ENCODE measurements at places on chromosomes 3 and 15.

DNA sequence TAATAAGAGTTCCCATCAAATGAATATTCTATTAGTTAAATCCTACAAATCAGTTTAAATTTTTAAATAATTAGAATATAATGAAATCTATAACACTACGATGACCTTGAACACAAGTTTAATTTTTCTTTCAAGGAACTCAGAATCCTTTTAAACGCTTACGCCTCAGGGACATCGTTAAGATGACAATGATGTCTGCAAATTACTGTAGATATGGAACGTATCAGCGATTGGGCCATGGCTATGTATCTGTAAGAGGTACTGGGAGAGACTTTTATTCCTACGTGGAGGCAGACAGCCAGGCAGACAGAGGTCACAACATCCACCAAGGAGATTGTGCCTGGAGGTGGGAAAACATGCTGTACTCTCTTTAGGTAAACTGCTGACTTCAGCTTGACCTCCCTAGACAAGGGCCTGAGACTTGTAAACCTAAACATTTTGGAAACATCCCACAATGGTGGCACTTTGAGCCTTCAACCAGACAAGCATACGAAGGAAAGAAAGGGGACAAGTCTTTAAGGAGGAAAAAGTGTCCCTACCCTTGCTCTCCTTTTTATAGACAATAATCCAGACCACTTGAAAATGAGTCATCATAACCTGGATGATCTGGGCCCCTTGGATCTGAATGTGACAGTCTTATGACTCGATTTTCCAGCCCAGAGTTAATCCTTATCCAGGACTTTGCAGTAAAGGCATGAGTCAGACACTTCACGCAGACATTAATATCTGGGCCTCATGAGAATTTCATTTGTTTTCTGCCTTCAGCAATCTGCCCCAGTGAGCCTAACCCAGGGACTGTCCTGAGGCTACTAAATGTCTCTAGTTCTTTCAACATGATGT is 6.8 kb upstream of the LDHAL6B start:
- DNase-seq = no peak

DNA sequence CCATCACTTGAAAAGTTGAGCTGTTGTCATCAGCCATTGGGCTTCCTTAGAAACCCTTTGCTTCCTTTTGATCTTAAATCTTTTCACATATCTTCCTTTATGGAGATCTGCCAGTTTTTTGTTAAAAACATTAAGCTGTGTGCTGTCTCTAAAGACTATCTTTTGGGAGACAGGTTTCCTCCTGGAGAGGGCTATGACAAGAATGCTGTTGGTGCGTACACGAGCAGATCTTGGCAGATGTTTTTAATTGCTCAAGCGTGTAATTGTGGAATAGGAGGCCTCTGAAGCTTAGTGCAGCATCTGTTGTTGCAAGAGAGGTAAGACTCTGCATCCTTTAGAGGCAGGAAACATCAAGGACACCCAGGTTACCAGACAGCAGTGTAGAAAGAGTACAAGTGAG is 56.8 kb downstream of the PHLDB2 start:
- no peak for DNase-seq

DNA sequence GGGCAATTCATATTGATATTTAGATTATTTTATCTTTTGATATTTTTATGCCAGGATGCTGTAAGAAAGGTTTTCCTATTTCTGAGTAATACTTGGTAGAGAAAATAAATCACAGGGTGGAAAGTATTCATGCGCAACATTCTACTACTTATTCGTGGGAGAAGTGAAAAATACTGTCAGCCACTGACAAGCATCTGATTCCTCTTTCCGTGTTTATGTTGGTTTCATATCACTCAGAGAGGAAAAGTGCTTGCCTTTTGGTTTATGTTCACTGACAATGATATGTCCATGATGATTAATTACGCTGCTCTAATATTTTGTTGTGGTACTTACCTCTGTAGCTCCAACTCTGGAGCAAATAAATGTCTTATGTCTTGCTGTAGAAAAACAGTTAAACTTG is 429.4 kb downstream of the EDEM1 start:
- DNase-seq = no peak

- peak; percentile 46 for DNase-seq
Observed at GRCh38 chr3:69558912-69559311, 173.0 kb upstream of the FRMD4B start.

DNA sequence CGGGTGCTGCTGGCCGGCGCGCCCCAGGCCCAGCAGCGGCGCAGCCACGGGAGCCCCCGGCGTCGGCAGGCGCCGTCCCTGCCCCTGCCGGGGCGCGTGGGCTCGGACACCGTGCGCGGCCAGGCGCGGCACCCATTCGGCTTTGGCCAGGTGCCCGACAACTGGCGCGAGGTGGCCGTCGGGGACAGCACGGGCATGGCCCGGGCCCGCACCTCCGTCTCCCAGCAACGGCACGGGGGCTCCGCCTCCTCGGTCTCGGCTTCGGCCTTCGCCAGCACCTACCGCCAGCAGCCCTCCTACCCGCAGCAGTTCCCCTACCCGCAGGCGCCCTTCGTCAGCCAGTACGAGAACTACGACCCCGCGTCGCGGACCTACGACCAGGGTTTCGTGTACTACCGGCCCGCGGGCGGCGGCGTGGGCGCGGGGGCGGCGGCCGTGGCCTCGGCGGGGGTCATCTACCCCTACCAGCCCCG is 777 bp downstream of the LOXL1 start:
- peak; percentile 64 for DNase-seq

- DNase-seq = peak; percentile 71
Observed at GRCh38 chr3:44966795-44967278, 9.1 kb downstream of the ZDHHC3 start.

DNA sequence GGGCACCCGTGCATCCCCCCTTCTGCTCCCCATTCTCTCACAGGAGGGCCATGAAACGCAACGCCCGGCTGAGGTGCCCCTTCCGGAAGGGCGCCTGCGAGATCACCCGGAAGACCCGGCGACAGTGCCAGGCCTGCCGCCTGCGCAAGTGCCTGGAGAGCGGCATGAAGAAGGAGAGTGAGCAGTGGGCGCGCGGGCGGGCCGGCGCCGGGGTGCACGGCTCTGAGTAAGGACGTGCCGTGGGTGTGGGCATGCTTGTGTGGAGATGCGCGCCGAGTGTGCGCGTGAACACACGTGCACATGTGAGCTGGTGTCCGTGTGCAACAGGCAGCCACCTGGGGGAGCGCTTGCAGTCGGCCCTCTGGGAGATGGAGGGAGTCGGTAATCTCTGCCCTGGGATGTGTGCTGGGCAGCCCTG is 28.1 kb downstream of the NR1I2 start:
- DNase-seq = no peak

GRCh38 chr3:52483081-52483480 is 12.1 kb upstream of the STAB1 start:
- DNase-seq = no peak

DNA sequence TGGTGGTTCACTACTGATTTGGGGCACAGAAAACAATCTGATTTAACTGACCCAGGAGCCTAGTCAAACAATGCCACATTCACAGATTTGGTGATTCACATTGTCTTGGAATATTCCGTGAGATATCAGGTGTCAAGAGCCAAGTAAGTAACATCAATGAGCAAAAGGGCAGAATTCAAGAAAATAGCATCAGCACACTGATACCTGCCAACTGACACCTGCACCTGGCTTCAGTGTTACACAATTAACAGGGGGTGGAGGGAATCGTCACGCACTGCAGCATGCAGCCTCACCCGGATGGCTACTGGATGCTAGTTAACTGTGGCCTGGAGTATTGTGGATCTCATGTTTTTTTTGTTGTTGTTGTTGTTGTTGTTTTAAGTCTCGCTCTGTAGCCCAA is 17.6 kb downstream of the CCNL1 start:
- DNase-seq = no peak

- DNase-seq = no peak
Observed at GRCh38 chr3:177053107-177053506, 144.2 kb downstream of the TBL1XR1 start.

DNA sequence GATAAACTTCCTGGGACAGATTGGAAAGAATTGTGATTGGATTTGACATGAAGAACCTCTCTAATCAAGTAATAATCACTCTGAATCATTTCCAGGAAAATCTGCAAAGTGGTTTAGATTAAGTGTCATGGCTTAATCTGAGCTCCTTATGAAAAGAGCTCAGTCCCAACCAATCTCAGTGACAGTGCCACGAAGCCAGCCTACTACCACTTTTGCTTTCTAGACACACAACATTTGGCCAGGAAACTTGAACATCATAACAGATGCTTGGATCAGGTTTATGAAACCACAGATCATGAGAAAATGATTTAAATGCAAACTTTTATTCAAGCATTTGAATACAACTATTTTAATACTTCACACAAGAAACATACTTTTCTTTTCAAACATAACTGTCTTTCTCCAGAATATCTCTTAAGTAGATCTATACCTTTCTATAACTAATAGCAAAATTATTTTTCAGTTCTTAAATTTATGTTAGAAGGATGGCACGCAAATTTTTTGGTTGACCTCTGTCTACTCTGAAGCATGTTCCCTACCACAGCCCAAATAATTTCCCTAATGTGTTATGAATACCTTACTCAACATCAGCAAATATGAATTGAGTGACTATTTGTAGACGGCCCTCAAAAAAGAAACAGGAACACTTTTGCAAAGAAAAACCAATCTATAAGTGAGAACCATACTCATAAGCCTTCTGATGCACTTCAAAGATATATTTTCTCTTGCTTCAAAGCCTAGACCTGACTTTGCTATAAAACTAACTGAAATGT is 495.0 kb upstream of the ZNF385D start:
- DNase-seq = no peak

DNA sequence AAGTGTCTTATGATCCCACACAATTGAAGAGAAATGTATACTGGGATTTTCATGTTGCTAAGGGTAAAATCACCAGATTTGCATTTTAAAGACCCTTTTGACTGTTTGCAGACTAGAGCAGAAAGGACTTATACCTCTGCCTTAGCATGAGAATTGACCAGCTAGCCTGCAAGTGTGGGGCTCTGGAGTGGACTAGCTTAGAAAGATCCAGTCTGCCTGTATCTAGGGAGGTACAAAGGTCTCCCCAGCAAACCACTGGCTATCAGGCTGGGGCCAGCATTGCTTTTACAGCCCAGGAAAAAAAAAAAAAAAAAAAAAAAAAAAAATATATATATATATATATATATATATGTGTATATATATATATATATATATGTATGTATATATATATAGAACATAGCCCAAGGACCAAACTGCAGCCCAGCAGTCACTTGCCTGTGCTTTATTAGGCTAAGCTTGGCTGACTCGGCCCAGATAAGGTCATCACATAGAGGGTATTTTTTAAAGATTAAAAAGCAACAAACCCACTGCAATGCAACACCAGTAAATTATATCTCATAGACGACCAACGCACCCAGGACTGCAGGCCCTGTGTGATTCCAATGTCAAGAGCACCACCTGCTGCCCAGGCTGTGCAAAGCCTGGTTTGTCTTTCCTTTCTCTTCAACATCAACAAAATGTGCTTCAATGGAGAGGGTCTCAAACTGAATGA is 63.7 kb downstream of the DCLK3 start:
- DNase-seq = peak; percentile 23

- DNase-seq = no peak
Observed at GRCh38 chr3:177833332-177833731, 636.0 kb upstream of the TBL1XR1 start.

DNA sequence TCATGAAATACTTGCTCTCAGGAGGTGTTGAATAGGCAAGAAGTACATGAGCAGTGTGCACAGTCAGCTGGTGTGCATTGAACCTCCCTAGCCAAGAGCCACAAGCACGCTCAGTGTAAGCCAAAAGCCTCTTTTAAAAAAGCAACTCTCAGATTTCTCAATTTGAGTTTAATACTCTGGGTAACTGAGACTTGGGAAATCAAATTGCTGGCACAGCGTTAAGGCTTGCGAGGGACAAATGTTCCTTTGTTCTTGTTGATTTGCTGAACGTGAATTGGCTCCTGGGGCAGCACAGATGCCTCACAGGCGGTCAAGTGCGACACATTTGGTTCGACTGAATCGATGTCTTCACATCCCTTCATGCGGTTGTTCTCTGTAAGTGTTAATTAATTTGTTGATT is at the start of gene FAM240A:
Gene FAM240A, plus strand, starts transcription at position 202 of the 400 bp plus-strand sequence. Its CDS starts 159 bp downstream, at position 361.
- DNase-seq = no peak

DNA sequence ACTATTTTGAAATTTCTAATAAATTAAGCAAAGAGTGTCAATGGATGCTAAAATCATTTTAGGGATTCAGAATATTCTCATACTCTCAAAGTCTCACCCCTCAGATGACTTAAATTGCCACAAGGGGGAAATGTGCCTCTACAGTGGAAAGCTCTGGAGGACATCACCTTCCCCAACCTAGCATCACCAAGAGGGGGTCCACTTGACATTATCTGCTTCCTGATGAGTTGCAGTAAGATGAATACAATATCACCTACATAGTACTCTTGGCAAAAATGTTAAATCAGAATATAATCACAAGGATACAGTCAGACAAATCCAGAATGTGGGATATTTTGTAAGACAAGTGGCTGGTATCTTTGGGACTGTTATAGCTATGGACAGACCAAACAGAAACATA is 290.1 kb downstream of the MFSD1 start:
- no peak for DNase-seq

DNA sequence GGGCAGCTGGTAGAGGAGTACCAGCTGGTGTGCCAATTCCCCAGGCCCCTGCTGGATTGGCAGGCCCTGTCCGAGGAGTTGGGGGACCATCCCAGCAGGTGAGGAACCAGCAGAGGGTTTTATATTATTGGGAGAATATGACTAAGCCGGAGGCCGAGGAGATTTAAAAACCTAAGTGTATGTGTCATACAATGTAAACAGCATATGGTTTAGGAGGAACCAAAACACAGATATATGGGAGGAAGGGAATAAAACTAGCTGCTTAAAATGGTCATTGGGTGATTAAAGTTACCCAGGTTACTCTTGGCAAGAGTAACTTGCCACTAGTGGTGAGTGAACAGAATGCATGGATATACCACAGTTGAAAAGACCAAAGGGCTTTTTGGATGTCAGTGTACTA is 22.1 kb downstream of the SNRPN start:
- DNase-seq = no peak

DNA sequence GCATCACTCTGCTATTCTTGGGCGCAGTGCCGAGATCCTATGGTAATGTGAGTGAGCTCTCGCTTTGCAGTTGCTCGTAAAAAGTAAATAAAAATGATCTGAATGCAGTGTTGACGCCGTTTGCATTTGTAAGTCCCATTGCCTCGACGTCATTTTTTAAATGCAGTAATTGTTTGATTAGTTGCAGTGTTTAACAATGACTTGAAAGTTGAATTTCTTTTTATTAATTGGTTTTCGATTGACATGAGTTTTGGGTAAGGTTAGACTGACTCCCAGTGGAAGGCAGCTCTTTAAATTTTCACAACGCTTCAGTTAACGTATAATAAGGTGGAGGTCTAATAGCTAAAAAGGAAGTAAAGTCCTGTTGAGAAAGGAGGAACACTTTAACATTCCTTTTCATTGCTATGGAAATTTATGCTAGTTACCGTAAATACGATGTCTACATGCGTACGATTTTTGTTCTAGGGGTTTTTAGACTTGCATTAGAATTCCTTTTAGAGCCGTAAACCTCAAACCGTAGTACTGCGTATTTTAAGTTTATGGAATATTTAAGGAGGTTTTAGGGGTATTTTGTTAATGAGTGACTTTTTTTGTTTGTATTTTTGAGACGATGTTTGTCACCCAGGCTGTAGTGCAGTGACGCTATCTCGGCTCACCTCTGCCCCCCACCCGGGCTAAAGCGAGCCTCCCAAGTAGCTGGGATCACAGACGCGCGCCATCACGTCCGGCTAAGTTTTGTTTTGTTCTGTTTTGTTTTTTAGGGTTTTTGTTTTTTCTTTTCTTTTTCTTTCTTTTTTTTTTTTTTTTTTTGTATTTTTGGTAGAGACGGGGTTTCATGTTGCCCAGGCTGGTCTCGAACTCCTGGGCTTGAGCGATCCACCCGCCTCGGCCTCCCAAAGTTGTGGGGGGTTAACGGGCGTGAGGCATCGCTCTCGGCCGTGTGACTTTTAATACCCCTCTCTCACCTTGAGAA is 1.4 kb downstream of the MORF4L1 start:
- DNase-seq = peak; percentile 36

Measured in colonic mucosa (tissue), 4 donors.